ENCODE measurements at places on chromosomes 5 and 9.

DNA sequence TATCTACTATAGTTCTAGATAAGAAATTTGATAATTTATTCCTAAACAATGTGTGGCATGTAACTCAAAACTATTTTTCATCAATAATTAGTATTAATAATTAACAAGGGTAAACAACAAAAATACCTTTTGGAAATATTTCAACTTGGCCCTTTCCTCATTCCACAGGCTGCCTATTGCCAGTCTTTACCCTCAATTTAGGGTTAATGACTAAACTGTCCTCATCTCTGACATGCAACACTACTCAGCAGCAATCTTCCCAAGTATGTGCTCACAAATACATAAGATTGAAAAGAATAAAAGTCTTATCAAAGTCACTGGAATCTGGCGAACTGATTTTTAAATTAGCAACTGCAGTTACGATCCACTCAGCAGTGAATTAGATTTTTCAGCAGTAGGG lies 153.6 kb downstream of the GLIS3 start:
- H3K27ac ChIP-seq, result no peak overlapping the region
- no peaks in the 10 kb centered on the region for H3K36me3 ChIP-seq
- DNase-seq, result no peak
- no peak overlapping the region for H3K4me3 ChIP-seq
- no peaks in the 10 kb centered on the region for H3K4me1 ChIP-seq
- H3K27me3 ChIP-seq, result no peaks in the 10 kb centered on the region

- no peak overlapping the region for H3K4me3 ChIP-seq
- no peaks in the 10 kb centered on the region for H3K4me1 ChIP-seq
- no peak overlapping the region for H3K27ac ChIP-seq
- no peaks in the 10 kb centered on the region for H3K27me3 ChIP-seq
- H3K36me3 ChIP-seq, result no peaks in the 10 kb centered on the region
- DNase-seq, result no peak
Measured at GRCh38 chr9:78196258-78196657, 39.6 kb upstream of the CEP78 start.

- no peaks in the 10 kb centered on the region for H3K27me3 ChIP-seq
- no peak overlapping the region for H3K4me3 ChIP-seq
- H3K27ac ChIP-seq, result no peak overlapping the region
Measured at GRCh38 chr9:7223981-7224380, 466.2 kb downstream of the KDM4C start.

- no peaks in the 10 kb centered on the region for H3K4me1 ChIP-seq
- peak overlapping the region; percentile 55 for H3K27ac ChIP-seq
- no peaks in the 10 kb centered on the region for H3K27me3 ChIP-seq
- peak; percentile 64 for DNase-seq
Measured at GRCh38 chr9:14180093-14180959, 133.6 kb downstream of the NFIB start.

GRCh38 chr5:177565046-177565445 lies 10.7 kb upstream of the FAM193B start:
- DNase-seq, result no peak
- peaks cover 10% of the 10 kb centered on the region for H3K27me3 ChIP-seq
- H3K4me3 ChIP-seq, result no peak overlapping the region
- H3K27ac ChIP-seq, result no peak overlapping the region

DNA sequence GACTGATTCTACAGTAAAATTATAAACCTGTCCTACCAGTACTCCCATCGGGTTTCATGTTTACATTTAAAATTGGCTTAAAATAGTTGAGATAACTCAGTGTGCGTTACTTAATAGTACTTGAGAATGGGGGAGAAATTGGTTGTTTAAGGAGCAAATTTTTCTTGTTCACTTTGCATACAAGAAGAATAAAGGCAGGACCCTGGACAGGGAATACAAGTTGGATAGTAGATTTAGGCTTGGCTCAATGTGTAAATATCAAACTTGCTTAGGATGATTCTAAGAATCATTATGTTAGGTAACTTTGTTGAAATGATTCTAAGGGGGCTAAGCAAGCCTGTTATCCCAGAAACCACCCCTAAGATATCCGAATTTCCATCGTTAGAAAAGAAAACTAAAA lies 448.4 kb upstream of the TLE4 start:
- no peaks in the 10 kb centered on the region for H3K36me3 ChIP-seq
- no peaks in the 10 kb centered on the region for H3K27me3 ChIP-seq
- no peaks in the 10 kb centered on the region for H3K4me1 ChIP-seq
- H3K4me3 ChIP-seq, result no peak overlapping the region
- H3K27ac ChIP-seq, result no peak overlapping the region
